ENCODE measurements at places on chromosomes 7 and 10. TPM values are rescaled to one million over a fixed set of nuclear protein-coding genes. Genes with fewer than 3 reads are reported as not detected.

GRCh38 chr10:12382157-12382548 lies 32.8 kb downstream of the CAMK1D start:
- H3K4me1 ChIP-seq: peaks cover 22% of the 10 kb centered on the region
- H3K27me3 ChIP-seq: no peaks in the 10 kb centered on the region
- no peak overlapping the region for H3K4me3 ChIP-seq
- peaks cover 17% of the 10 kb centered on the region for H3K36me3 ChIP-seq

GRCh38 chr7:1642291-1642731 lies 27.8 kb upstream of the ELFN1 start:
- DNase-seq: no peak
- no peaks in the 10 kb centered on the region for H3K36me3 ChIP-seq
- H3K4me3 ChIP-seq: no peak overlapping the region
- no peak overlapping the region for H3K27ac ChIP-seq
- H3K4me1 ChIP-seq: peaks cover 2% of the 10 kb centered on the region
- H3K27me3 ChIP-seq: peaks cover 28% of the 10 kb centered on the region

Gene OR6B1
- polyA plus RNA-seq: not detected

Gene TMEM209
- 42.3 TPM for polyA plus RNA-seq

- no peak overlapping the region for H3K4me3 ChIP-seq
- peak overlapping the region; percentile 71 for H3K27ac ChIP-seq
- no peak for DNase-seq
- H3K4me1 ChIP-seq: peaks cover 60% of the 10 kb centered on the region
- no peaks in the 10 kb centered on the region for H3K36me3 ChIP-seq
Observed at GRCh38 chr10:26741368-26741767, 43.9 kb downstream of the PDSS1 start.

DNA sequence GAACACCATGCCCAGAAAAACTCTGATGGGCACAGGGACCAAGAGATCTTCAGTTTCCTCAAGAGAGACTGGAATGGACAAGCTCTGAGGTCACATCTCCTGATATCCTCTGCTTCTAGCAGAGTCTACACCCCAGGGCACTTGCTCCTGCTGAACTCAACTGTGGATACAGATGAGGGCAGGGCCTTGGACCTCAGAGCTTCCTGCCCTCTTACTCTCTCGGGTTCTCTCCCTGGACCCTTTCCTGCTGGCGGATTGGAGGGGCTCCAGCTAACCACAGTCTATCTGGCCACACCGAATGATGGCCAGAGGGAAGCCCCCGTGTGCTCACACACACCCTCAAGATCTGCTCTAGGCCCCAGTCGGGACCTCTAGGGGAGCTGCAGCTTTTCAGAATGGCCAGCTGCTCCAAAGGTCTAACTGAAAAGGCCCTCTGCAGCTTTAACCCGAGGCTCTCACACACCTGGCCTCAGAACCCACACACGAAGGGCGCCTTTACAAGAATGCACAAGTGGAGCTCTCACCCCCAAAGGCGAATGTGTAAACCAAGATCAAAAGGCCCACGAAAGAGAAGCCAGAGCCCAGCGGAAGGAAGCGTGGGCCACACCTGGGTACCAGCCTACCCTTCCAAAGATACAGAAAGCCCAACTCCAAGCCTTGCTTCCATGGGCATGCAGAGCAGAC lies 65.5 kb downstream of the FAM53B start:
- H3K4me3 ChIP-seq: no peak overlapping the region
- H3K36me3 ChIP-seq: peaks cover 15% of the 10 kb centered on the region
- peaks cover 75% of the 10 kb centered on the region for H3K4me1 ChIP-seq
- DNase-seq: no peak

GRCh38 chr7:121097577-121097976 lies 109.1 kb downstream of the CPED1 start:
- H3K4me1 ChIP-seq: no peaks in the 10 kb centered on the region
- DNase-seq: no peak
- H3K36me3 ChIP-seq: no peaks in the 10 kb centered on the region
- H3K27ac ChIP-seq: no peak overlapping the region

Gene CCM2
- polyA plus RNA-seq: 70.0 TPM

Gene EPHA1
- not detected for polyA plus RNA-seq

GRCh38 chr10:79313320-79313719 lies 33.9 kb upstream of the PPIF start:
- H3K36me3 ChIP-seq: peaks cover 7% of the 10 kb centered on the region
- H3K27me3 ChIP-seq: no peaks in the 10 kb centered on the region
- H3K27ac ChIP-seq: no peak overlapping the region
- no peak overlapping the region for H3K4me3 ChIP-seq
- peaks cover 25% of the 10 kb centered on the region for H3K4me1 ChIP-seq
- DNase-seq: no peak

Gene TMEM213
- polyA plus RNA-seq: not detected

Gene GTPBP10
- polyA plus RNA-seq: 47.9 TPM

GRCh38 chr7:68535266-68535665 lies 1063.0 kb upstream of the AUTS2 start:
- H3K27me3 ChIP-seq: no peaks in the 10 kb centered on the region
- H3K4me3 ChIP-seq: no peak overlapping the region
- no peak for DNase-seq
- no peaks in the 10 kb centered on the region for H3K4me1 ChIP-seq

DNA sequence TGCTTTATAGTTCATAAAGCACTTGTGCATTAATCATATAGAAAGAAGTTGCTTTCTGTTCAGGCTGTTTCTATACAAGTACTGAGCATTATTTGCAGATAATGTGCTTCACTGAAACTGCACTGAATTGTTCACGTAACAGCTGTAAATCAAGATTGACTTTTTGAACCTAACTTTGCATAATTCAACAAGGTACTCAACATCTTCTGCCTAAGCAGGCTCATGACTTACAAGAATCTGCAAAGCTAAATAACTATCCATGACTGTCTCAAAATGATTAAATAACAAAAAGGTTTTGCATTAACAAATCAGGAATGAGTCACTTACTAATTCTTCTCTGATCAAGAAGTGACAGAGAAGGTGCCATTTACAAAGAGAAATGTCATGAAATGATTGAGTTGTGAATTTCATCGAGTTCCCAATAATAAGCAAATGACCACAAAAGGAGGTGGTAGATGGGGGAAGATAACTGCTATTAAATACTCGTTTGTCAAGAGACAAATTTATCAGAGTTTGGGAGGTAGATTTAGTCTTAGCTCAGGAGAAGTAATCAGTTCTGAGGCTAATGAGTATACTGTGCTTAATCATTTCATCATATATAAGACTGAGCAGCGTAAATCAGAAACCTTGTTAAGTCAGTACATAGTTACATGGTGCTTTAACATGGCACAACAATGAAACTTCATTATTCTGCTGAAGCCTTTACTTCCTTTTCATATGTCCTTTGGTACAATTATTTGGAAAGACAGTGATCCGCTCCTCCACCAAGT lies 161.3 kb upstream of the LRRN3 start:
- no peaks in the 10 kb centered on the region for H3K4me1 ChIP-seq
- DNase-seq: no peak
- no peak overlapping the region for H3K27ac ChIP-seq
- H3K4me3 ChIP-seq: no peak overlapping the region
- H3K27me3 ChIP-seq: no peaks in the 10 kb centered on the region

Gene PTPRN2
- 4.6 TPM for polyA plus RNA-seq

- H3K27ac ChIP-seq: no peak overlapping the region
- H3K27me3 ChIP-seq: no peaks in the 10 kb centered on the region
- peak overlapping the region; percentile 99 for H3K4me3 ChIP-seq
- no peaks in the 10 kb centered on the region for H3K36me3 ChIP-seq
- H3K4me1 ChIP-seq: peaks cover 48% of the 10 kb centered on the region
Observed at GRCh38 chr10:73774637-73775036, 7.2 kb upstream of the CHCHD1 start.

GRCh38 chr7:72182036-72182435 lies 230.1 kb downstream of the CALN1 start:
- no peaks in the 10 kb centered on the region for H3K27me3 ChIP-seq
- no peak for DNase-seq
- no peak overlapping the region for H3K27ac ChIP-seq

DNA sequence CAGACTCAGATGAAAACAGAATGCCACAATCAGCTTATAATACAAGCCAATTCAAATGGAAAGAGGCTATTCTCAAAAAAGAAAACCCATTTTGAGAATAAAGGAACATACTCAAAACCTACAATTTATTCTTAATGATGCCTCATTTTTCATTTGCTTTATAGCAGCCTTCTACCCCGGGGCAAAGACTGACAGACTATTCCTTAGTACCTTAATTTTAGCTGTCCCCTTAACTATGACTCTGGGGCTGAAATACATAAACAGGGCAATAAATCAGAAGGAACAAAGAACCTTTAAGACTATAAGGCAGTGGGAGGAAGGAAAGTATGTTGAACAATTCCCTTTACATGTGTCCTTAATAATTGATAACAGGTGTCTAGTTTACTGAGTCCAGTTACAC lies 76.8 kb downstream of the TMEM106B start:
- H3K4me3 ChIP-seq: no peak overlapping the region
- no peaks in the 10 kb centered on the region for H3K36me3 ChIP-seq
- no peaks in the 10 kb centered on the region for H3K4me1 ChIP-seq
- H3K27me3 ChIP-seq: peaks cover 18% of the 10 kb centered on the region
- no peak for DNase-seq

- H3K4me1 ChIP-seq: no peaks in the 10 kb centered on the region
- H3K36me3 ChIP-seq: no peaks in the 10 kb centered on the region
- no peak for DNase-seq
Observed at GRCh38 chr7:153386556-153386955, 627.0 kb downstream of the ACTR3B start.

DNA sequence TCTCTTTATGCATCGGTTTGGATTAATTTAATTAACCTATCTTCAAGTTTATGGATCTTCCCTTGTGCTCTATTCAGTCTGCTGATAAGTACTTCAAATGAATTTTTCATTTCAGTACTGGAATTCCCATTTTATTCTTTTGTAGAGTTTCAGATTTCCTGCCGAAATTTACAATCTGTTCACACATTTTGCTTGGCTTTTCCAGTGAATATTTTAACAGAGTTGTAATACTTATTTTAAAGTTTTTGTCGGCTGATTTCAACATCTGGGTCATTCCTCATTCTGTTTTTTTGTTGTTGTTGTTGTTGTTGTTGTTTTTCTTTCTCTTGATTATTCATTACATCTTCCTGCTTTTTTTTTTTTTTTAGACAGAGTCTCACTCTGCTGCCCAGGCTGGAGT lies 89.9 kb upstream of the KCNMA1 start:
- H3K4me1 ChIP-seq: no peaks in the 10 kb centered on the region
- no peak overlapping the region for H3K27ac ChIP-seq
- DNase-seq: no peak
- H3K36me3 ChIP-seq: no peaks in the 10 kb centered on the region
- H3K27me3 ChIP-seq: peaks cover 22% of the 10 kb centered on the region

DNA sequence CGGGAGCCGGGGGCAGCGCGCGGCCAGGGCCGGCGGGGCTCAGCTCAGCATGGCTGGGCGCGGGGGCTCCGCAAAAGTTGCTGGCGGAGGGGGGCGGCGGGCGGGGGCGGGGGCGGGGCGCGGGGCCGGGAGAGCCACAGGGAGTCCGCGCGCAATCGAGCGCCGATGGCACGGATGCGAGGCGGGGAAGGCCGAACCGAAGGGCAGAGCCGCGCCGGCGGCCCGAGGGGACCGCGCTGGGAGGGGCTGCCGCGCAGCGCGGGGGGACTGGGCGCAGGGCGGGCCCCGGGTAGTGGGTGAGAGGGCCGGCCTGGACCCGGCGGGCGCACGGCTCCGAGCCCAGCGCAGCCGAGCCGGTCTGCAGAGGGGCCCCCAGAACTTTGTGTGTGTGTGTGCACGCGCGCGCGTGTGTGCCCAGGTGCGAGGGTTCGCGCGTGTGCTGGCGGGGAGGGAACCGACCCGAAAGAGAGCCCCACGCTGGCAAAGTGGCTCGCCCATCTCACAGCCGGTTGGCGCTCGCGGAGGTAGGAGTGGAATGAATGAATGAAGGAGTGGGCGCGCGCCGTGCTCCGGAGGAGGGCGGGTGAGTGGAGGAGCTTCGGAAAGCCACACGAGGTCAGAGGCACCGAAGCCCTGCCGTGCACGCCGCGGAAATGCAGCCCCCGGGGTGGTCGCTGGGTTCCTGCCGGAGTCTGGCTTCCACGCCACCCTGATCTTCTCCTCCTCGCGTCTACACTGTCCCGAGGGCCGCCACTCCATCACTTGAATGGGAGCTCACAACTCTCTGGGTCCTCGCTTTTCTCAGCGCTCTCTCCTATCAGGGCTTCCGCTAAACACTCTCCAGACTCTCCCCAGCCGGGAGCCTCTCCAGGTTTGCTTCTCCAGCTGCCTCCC lies at the start of gene HIPK2:
HIPK2 (minus strand) TSS at position 51 of the 894 bp plus-strand sequence. CDS start 375 bp downstream, outside the sequence.
- H3K27me3 ChIP-seq: peaks cover 20% of the 10 kb centered on the region
- H3K36me3 ChIP-seq: no peaks in the 10 kb centered on the region
- DNase-seq: peak; percentile 68

DNA sequence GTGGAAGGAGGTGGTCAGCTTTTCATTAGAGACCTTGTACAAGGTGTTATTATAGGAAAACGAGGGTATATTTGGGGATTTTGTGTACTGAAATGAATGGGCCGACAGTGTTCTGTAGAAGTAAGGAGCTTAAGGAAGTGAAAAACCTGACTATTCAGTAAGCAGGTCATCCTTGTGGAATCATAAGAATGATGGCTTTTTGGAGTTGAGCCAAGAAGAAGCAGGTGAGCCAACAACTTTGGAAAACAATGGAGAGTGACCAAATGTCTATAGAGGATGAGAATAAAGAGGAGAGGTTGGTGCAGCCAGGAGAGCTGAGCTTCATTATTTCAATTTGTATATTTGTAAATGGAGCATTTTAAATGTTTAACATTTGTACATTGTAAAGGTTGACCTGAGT lies 595.7 kb downstream of the CCSER2 start:
- H3K27me3 ChIP-seq: no peaks in the 10 kb centered on the region
- DNase-seq: no peak
- no peaks in the 10 kb centered on the region for H3K4me1 ChIP-seq
- H3K4me3 ChIP-seq: no peak overlapping the region

Gene LHPP
- 50.4 TPM for polyA plus RNA-seq
